Activated gamma-delta T cell treated with Interleukin-2 at 50 U/mL for 16 hours (primary cell): ENCODE measurements at places on chromosomes 7 and 10.

GRCh38 chr7:155071916-155072571 is 1.9 kb downstream of the HTR5A start:
- no peak for DNase-seq

GRCh38 chr10:23829556-23829955 is 379.4 kb upstream of the KIAA1217 start:
- no peak for DNase-seq

GRCh38 chr10:31804352-31804810 is 124.2 kb downstream of the ARHGAP12 start:
- no peak for DNase-seq

DNA sequence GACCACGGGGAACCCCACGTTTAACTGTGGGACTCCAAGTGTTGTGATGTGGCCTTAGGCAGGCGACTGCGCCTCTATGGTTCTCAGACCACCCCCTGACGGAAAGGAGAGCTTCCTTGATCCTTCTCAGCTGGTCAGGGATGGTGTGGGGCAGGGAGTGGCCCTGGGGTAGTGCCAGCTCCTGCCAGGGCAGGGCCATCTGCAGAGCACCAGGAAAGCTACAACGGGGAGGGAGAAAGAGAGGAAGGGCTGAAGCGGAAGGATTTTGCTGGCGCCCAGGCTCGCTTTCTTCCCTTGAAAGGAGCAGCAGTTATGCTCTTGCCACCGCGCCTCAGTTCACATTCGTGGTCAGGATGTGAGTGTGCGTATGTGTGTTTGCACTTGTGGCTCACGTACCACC is 74.9 kb upstream of the PCBD1 start:
- no peak for DNase-seq

GRCh38 chr10:190216-190615 is 55.0 kb downstream of the ZMYND11 start:
- DNase-seq: no peak

GRCh38 chr7:138943061-138943460 is 38.1 kb downstream of the KIAA1549 start:
- DNase-seq: no peak
